Brain microvascular endothelial cell (primary cell): ENCODE measurements at places on chromosomes 11 and 22.

DNA sequence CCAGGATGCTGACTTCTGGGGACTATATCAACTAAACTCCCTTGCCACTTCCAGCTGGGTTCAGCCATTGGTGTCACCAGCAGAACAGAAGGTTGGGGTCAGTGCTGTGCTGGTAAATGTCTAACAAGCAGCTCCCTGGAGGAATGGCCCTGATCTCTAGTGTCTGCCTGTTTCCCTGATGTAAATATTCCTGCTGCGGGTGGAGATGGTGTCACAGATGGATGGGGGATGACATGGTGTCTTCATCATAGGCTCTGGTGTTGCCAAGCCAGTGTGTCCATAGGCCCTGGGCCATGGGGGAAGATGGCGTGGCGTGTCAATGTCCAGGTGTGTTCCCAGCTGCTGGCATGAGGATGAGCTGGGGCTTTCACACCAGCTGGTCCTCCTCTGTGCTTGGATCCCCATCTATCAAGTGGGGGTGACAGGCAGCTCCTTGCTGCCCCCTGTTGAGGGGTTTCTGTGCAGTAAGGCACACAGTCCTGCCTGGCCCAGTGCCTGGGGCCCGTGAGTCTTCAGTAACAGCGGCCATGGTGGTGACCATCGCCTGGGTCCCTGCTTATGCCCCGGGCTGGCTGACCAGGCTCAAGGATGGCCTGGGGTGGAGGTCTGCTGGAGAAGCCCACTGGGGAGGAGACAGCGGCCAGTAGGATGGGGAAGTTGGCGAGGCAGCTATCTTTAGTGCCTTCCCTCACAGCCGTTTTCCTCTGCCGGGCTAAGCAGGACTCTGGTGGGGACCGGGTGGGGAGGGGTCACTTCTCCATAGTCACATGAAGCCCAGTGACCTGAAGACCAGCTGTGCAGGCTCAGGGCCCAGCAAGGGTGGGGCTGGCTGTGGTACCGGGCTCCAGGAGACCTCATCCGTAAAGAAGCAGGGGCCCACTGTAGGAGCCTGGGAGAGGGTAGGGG lies 12.7 kb downstream of the RPL3 start:
- DNase-seq: no peak

- DNase-seq: no peak
These were observed 11.3 kb downstream of the MYO18B start for GRCh38 chr22:25753252-25753651.

DNA sequence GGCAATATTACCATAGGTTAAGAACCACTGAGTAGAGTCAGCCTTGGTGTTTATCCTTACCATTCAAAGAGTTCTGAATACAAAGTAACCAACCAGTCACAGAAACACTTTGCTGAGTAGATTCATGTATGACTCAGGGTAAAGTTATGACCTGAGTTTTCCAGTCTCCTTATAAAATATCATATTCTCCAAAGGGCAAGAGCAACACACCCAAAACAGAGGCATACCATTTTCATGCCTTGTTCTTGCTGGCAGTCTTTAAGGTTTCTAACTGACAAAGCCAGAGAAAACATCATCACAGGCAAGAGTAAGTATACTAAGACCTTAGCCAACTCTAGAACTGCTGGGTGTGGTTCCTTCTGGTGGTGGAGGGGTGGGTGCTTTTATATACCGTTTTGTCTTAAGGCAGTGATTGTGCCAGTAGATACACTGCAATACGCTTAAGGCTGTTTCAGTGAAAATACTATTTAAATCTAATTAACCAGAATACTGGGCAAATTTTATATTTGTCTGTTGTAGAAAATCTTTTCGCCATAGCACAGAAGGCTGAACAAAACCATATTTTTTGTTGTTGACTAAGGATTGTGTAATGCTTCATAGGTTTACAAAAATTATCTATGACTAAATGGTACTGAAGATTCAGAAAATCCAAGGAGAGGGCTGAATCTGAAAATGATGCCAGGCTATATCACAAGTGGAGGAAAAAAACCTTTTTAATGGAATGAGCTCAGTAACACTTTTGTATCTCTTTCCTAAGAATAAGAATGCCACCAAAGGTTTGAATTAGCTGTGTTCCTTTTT lies 3.0 kb downstream of the ATL3 start:
- peak; percentile 63 for DNase-seq

DNA sequence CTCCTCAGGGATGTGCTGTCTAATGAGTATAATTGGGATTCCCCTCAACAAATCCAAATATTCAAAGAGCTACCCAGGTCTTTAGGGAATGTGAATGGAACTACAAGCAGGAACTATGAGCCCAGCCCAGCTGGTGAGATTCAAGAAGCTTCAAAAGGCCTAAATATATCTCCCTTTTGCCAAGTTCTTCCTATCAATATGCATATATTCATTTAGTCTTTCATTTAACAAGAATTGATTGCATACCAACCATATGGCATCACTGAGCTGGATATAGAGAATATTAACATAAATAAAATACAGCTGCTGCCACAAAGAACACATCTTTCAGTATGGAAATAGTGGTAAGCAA lies 58.9 kb upstream of the PRSS23 start:
- no peak for DNase-seq

DNA sequence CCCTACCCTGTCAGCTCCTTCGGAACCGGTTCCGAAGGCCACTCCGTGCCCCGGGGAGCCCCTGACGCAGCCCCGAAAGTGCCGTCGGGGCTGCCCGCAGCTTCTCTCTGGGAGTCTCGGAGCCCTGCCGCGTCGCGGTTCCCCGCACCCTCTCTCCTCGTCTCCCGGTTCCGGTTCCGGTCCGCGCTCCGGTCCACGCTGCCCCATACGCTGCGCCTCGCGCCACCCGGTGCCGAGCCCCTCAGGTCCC lies 618 bp downstream of the MTA2 start:
- no peak for DNase-seq

GRCh38 chr11:3153291-3153861 lies 11.7 kb downstream of the OSBPL5 start:
- DNase-seq: peak; percentile 90

DNA sequence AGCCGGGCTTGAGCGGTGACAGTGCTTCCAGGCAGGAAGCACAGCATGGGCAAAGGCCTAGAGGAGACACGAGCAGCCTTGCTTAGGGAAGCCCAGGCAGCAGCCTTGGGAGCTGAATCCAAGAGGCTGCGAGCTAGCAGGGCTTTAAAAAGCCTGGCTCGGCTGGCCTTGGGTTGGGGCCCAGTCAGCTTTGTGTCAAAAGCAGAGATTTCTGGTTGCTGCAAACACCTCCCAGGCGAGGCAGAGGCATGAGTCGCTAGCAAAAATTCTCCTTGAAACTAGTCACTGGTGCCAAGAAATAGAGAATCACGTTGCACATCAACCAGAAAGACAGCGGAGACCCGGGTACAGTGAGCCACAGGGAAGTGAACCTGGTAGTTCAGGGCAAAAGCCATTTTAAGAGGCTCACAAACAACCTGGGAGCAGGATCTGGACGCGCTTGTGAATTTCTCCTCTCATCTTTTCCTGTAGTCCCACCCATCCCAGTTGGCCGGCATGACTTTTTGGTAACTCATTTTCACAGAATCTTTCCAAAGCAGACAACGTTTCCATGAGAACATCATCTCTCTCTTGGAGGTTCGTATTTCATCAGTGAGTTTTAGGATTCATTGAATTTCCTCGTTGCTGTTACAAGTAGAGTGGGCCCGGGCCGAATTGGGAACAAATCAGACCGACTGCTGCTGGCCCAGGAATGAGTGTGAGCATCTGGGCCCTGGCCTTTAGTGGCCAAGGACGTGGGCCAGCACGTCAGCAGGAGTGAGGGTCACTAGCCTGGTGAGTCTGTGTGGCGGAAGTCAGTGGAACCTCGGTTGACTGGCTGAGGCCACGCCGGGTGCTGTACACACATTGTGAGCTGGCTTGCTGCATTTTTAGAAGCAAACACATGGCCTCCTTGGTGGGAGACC lies 16.4 kb upstream of the FGF4 start:
- DNase-seq: peak; percentile 51

GRCh38 chr11:94032725-94033124 lies 11.6 kb downstream of the HEPHL1 start:
- no peak for DNase-seq

- peak; percentile 2 for DNase-seq
These were observed at the start of gene SYT9 for GRCh38 chr11:7251836-7252682. Gene SYT9 (plus strand): TSS chr11:7251904. CDS start chr11:7252187, 283 bp downstream.

- DNase-seq: no peak
These were observed 481.7 kb upstream of the CADM1 start for GRCh38 chr11:115985896-115986295.

DNA sequence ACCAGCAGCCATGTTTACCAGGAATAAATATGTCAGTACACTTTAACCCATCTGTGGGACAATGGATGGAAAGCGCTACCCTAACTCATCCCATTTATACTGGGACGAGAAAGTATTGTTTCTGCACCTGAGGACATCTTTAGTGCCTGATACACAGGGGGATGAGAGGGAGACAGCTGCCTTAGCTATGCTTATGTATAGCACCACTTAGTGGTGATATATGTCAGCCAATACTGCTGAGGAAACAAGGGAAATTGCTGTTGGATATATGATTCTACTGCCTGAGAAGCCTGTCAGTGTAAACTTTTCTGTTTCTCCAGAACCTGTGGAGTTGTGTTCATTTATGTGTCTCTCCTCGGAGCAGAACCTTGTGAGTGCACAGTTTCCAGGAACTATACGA lies 13.3 kb upstream of the CEP295 start:
- peak; percentile 16 for DNase-seq

DNA sequence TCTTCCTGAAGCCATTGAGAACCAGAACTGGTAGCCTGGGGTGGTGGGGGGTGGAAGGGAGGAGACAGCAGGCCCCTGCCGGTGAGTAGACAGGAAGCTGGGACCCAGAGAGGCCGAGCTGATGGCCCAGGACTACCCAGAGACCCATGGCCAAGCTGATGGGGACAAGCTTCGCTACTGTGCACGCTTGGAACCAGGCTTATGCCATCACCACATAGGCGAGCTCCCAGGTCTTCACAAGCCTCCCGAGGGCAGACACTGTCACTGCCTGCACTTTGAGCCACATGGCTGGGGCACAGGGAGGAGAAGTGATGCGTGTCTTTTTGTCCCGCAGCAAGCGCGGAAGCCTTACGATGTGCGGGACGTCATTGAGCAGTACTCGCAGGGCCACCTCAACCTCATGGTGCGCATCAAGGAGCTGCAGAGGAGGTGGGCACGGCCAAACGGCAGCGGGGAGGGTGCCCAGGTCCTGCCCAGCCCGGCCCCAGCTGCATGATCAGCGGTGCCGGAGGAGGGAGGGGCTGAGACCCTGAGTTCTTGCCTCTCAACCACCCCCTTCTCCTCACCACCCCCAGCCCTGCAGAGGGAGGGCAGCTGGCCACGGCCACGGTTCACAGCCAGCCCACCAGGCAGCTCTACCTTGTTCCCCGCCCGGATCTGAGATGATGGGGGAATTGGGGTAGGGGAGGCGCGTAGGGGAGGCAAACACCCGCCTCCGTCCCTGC lies 76.0 kb upstream of the KCNQ1OT1 start:
- no peak for DNase-seq

DNA sequence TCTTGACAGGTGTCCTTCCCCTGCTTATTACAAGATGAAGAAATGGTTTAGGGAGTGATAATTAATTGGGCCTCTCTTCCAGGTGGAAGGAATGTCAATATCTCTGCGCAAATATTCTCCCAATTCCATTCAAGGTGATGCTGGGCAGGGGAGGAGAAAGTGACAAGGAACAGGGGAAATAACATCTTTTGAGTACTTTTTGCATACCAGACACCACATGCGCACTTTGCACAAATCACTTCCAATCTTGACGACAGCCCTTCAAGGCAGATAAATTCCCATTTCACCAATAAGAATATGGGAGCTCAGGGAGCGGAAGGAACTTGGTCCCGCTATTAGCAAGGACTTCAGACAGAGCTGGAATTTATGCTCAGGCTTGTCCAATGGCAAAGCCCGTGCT lies 145.1 kb upstream of the TBCEL start:
- no peak for DNase-seq

DNA sequence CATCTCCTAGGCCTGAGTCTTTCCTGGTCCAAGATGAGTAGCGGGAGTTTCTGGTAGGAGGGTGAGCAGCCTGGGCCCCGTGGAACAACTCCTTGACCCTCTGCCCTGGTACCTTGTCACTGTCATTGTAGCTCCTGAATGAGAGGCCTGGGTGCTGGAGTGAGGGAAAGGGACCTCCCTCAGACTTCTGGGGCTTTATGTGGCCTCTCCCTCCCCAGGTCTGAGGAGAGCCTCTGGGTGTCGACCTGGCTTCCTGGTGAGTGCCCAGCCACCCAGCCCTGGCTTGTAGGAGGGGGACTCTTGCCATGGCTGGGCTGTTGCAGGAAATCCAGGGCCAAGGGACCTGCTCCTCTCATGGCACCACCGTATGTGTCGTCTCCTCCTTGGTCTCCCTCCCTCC lies 3.9 kb downstream of the P2RY2 start:
- no peak for DNase-seq

- no peak for DNase-seq
These were observed 55.1 kb downstream of the SESN3 start for GRCh38 chr11:95175818-95176380.

DNA sequence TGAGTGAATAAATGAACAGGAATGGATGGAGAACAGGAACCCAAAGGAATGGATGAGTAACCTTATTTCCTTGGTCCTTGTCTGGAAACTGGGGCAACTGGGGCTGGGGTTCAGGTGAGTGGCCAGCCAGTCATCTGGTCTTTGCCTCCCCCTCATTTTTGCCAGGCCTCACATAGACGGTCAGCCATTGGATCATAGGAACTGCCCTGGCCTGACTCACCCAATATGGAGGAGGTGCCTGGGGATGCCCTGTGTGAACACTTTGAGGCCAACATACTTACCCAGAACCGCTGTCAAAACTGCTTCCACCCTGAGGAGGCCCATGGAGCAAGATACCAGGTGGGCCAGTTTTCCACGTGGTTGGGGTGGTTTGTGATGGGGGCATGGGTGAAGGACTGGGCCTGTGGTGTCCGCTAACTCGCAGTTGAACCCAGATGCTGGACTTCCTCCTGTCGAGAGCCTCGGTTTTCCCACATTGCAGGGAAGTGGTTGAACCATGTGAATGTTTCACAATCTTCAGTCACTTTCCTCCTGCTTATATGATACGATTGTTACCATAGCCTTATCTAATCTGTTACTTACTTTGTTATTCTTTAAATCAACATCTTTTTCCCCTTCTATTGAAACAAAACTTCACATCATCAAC lies 4.4 kb downstream of the TRIOBP start:
- no peak for DNase-seq

- DNase-seq: peak; percentile 49
These were observed 49.3 kb upstream of the CLPB start for GRCh38 chr11:72483412-72484186.

DNA sequence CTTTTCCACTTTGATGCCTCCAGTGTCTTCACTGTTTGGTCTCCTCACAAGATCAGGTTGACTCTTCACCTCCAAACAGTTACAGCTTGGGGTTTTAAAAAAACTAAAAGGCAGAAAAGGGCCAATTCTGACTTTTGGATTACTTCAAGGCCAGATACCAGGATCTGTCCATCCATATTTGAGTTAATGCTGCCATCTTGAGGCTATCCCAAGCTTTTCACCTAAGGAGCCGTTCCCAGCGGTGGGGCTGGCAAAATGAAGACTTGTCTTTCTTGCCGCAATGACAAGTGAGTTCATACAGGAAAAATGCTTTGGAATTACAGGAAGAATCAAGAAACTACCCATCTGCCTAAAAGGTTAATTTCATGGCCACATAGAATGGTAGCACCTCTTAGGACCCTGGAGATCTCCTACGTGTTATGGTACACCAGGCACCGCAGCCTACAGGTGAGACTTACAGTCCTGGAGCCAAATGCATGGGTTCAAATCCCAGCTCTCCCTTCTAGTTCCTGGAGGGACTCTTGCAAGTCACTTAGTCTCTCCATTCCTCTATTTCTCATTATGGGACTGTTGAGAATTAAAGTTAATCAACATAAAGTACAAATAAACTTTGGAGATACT lies 6.0 kb upstream of the OR5B21 start:
- DNase-seq: peak; percentile 65
